Left cardiac atrium (tissue), 4 donors: ENCODE measurements at places on chromosomes 12 and 14. TPM values are rescaled to one million over a fixed set of nuclear protein-coding genes. Genes with fewer than 3 reads are reported as not detected.

ZBTB39 gene
- 4.5 TPM for total RNA-seq

TMTC1 gene
- total RNA-seq, result 49.0 TPM

FOXA1 gene
- not detected for total RNA-seq

CIROP gene
- not detected for total RNA-seq

MGAT4C gene
- 4.9 TPM for total RNA-seq

SLCO1B1 gene
- total RNA-seq, result not detected

INHBC gene
- total RNA-seq, result not detected

CMKLR1 gene
- 11.3 TPM for total RNA-seq

SLC38A4 gene
- 0.52 TPM for total RNA-seq

CLEC2B gene
- 8.6 TPM for total RNA-seq

RAPGEF3 gene
- 27.3 TPM for total RNA-seq

PIP4K2C gene
- 15.3 TPM for total RNA-seq

USP44 gene
- 2.3 TPM for total RNA-seq

ETFBKMT gene
- 4.6 TPM for total RNA-seq

CLEC4D gene
- 0.21 TPM for total RNA-seq

CIDEB gene
- total RNA-seq, result 6.9 TPM

BCL2L14 gene
- not detected for total RNA-seq

OR4E2 gene
- not detected for total RNA-seq

ERGIC2 gene
- total RNA-seq, result 77.5 TPM

SMIM41 gene
- total RNA-seq, result 0.27 TPM

KCNK10 gene
- not detected for total RNA-seq

NXPH4 gene
- total RNA-seq, result 2.1 TPM

CMTM5 gene
- 0.44 TPM for total RNA-seq
